ENCODE measurements at places on chromosomes 6 and 20.

GRCh38 chr20:57381596-57382503 is 9.3 kb upstream of the RBM38 start:
- DNase-seq = no peak

DNA sequence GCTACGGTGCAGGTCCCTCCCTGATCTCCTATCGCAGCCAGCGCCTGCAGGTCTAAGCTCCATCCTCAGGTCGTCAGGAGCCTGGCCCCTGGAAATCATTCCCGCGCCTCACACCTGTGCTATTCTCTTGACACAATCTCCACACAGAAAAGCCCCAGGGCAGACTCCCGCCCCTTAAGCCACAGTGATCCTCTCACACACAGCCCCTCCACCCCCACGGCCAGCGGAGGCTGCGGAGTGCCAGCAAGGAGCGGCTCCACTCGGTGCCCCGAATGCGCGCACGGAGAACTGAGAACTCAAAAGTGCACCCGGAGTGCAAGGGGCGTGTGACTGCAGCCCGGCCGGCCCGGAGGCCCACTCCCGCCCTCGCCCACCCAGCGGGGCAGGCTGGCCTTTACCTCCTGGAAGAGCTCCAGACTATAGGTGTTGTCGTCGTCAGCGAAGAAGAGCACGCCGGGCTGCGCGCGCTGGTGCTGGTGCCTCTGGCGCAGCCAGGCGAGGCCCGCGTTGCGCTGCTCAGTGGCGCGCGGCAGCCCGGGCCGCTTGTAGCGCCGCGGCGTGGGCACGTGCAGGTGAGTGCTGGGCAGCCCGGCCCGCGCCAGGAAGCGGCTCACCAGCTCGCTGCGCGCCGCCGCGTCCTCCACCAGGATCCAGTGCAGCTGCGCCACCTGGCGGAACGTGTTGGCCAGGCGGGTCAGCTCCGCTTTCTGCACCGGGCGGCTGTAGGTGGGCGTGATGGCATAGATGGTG is 1.2 kb downstream of the B3GAT2 start:
- peak; percentile 70 for DNase-seq

- no peak for DNase-seq
These were observed 1.3 kb downstream of the RNF24 start for GRCh38 chr20:4014031-4014474.

- DNase-seq = no peak
These were observed 70.0 kb downstream of the HDDC2 start for GRCh38 chr6:125231574-125232343.

DNA sequence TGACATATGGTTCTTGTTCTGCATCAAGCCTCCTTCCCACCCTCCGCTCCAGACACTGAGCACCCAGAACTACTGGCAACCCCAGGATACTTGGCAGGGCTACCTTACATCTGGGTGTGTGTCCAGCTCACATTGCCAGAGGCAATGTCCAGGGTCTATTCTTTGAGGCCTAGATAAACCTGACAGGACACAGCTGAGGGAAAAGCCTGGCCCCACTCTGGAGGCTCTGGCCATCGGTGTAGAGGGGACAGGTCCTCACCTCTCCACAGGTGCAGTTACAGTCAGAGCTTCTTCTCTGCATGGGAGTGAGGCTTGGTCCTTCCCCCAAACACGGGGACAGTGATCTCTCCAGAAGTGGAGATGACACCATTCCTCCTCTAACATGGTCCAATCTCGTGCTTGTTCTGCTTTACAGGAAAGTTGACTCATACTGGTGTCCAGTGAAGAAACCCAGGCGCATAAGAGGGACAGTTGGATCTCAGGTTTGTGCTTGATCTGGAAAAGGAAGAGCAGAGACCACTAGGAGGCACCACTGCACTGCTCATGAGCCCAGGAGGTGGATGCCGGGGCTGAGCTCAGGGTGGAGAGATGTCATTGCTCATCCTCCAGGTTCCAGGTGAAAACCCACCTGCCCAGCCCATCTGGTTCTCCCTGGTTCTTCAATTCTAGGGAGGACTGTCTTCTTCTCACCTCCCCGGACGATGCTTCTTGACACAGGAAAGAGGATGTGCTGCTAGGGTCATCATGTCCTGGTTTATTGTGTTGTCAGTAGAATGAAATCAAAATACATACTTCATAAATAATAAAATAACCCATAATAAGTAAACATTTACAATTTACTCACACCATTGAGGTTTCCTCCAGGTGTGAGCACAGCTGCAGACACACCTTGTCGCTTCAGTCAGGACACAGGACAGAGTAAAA is 14.7 kb downstream of the HLA-F start:
- peak; percentile 35 for DNase-seq

DNA sequence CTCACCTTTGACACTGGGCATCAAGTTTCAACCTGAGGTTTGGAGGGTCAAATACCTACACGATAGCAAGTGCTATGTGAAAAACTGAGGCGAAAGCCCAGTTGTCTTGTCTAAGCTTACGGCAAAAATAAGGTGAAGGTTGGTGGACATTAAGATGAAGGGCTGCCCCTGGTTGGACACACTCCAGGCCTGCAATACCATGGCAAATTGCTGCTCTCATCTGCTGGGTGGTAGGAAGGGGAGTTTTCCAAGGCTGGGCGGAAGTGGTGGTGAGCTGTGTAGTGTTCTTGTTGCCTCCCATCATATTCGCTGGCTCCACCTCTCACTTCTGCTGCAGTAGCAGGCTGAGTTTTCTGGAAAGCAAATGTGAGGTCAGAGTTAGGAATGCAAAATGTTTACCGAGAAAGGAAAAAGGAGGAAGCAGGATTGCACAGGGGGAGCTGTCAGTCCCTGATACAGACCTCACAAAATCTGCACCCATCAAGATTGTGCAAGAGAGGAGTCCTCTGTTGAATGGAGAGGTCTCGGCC is 33.7 kb downstream of the SCP2D1 start:
- DNase-seq = no peak

- DNase-seq = no peak
These were observed 35.0 kb downstream of the STX11 start for GRCh38 chr6:144185133-144185836.
